AG04449 (cell line): ENCODE measurements at places on chromosomes 5 and 9.

- DNase-seq, result no peak
Observed at GRCh38 chr9:3262826-3263529, 262.8 kb downstream of the RFX3 start.

GRCh38 chr9:84754461-84754860, 84.9 kb downstream of the NTRK2 start:
- DNase-seq, result no peak

DNA sequence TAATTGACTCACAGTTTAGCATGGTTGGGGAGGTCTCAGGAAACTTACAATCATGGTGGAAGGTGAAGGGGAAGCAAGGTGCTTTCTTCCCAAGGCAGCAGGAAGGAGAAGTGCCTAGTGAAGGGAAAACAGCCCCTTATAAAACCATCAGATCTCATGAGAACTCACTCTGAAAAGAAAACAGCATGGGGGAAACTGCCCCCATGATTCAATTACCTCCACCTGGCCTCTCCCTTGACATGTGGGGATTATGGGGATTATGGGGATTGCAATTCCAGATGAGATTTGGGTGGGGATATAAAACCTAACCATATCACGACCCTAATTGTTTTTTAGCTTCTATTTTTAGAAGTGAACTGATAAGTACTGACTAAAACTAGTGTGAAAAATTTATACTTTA, 1377.5 kb upstream of the DMAC1 start:
- no peak for DNase-seq

GRCh38 chr5:582936-583635, 29.1 kb upstream of the CEP72 start:
- no peak for DNase-seq

DNA sequence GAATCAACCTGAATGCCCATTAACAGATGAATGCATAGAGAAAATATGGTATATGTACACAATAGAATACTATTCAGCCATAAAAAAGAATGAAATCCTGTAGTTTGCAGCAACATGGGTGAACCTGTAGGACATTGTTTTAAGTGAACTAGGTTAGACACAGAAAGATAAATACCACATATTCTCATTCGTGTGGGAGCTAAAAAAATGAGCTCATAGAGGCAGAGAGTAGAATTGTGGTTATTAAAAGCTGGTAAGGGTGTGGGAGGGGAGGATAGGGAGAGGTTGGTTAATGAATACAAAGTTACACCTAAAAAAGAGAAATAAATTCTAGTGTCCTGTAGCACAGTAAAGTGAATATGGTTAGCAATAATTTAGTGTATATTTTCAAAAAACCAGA, 23.5 kb downstream of the PTTG1 start:
- DNase-seq, result no peak

DNA sequence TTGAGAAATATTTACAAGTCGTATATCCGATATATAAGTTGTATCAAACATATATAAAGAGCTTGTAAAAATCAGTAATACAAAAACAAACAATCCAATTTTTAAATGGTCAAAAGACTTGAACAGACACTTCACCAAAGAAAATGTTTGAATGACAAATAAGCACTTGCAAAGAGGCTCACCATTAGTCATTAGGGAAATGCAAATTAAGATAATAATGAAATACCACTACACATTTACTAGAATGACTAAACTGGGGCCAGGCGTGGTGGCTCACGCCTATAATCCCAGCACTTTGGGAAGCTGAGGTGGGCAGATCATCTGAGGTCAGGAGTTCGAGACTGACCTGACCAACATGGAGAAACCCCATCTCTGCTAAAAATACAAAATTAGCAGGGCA, 134.6 kb upstream of the HAND1 start:
- no peak for DNase-seq
